ENCODE measurements at places on chromosomes 11 and 22. TPM values are rescaled to one million over a fixed set of nuclear protein-coding genes. Genes with fewer than 3 reads are reported as not detected.

DNA sequence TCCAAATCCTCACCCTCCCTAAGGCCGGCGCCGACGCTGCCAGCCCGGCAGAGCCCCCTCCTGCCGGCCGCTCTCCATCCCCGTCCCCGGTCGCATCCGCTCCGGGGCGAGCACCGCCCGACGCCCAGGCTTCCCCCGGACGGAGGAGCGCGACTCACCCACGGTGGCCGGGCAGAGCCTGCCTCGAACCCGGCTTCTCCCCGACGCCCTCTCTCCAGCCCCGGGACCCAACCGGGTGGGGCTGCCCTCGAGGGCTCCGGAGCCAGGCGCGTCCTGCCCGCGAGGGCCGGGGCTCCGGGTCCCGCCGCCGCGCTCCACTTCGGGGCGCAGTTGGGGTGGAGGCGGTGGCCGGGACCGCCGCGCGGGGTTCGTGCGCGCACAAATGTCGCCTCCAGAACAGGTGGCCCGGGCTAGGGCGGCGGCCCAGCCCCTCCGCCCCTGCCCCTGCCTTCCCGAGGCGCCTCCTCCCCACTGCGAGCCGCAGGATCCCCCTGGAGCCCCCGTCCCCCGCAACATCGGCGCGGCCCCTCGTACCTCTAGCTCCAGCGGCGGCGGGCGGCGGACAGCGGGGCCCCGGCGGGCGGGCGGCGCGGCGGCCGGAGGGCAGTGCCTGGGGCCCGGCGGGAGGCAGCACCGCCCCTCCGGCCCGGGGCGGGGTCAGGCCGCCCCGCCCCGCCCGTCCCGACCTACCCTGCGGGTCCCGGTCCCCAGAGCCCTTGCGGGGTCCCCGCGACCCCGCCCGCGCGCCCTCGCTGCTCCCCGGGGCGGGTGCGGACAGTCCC lies at the start of gene A4GALT:
Gene A4GALT, minus strand, starts transcription at position 608 of the 782 bp plus-strand sequence. CDS start 26,919 bp downstream, outside the sequence.
- no peak within 1 kb of the TSS for H3K27ac ChIP-seq
- no peaks in the 10 kb centered on the region for H3K36me3 ChIP-seq
- peak within 1 kb of the TSS; percentile 64 for H3K4me3 ChIP-seq
- peaks cover 62% of the 10 kb centered on the region for H3K27me3 ChIP-seq
- DNase-seq: no peak

- no peak for DNase-seq
- peaks cover 3% of the 10 kb centered on the region for H3K27me3 ChIP-seq
- no peak overlapping the region for H3K27ac ChIP-seq
- H3K36me3 ChIP-seq: no peaks in the 10 kb centered on the region
- no peaks in the 10 kb centered on the region for H3K4me1 ChIP-seq
Observed at GRCh38 chr11:11521306-11522002, 100.4 kb downstream of the GALNT18 start.

GRCh38 chr11:33734441-33735270 lies 1.6 kb downstream of the CD59 start:
- H3K36me3 ChIP-seq: peaks cover 4% of the 10 kb centered on the region
- no peak for DNase-seq
- H3K27ac ChIP-seq: peak overlapping the region; percentile 93
- H3K4me3 ChIP-seq: peak overlapping the region; percentile 86

DNA sequence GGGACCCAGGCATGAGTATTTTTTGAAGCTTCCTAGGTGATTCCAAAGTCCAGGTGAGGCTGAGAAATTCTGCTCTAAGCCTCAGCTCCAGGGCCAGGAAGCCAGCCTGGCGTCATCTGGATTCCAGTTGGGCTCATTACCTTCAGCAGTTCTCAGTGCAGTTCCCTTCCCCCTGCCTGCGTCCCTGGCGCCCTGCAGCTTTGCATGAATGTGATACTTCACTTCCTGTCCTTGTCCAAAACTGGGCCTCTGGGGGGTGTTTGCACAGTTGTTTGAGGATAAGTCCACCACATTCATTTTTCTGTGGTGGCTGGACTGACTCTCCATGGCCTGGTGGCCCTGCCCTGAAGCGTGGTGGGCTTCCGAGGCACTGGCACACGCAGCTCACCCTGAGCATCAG lies 98.1 kb downstream of the TENM4 start:
- H3K27me3 ChIP-seq: no peaks in the 10 kb centered on the region
- no peak overlapping the region for H3K4me3 ChIP-seq
- H3K36me3 ChIP-seq: no peaks in the 10 kb centered on the region
- DNase-seq: no peak
- H3K27ac ChIP-seq: no peak overlapping the region

- no peak overlapping the region for H3K27ac ChIP-seq
- DNase-seq: peak; percentile 3
- H3K4me3 ChIP-seq: no peak overlapping the region
- H3K36me3 ChIP-seq: no peaks in the 10 kb centered on the region
- no peaks in the 10 kb centered on the region for H3K4me1 ChIP-seq
Observed at GRCh38 chr11:116631201-116631600, 141.6 kb downstream of the BUD13 start.

DNA sequence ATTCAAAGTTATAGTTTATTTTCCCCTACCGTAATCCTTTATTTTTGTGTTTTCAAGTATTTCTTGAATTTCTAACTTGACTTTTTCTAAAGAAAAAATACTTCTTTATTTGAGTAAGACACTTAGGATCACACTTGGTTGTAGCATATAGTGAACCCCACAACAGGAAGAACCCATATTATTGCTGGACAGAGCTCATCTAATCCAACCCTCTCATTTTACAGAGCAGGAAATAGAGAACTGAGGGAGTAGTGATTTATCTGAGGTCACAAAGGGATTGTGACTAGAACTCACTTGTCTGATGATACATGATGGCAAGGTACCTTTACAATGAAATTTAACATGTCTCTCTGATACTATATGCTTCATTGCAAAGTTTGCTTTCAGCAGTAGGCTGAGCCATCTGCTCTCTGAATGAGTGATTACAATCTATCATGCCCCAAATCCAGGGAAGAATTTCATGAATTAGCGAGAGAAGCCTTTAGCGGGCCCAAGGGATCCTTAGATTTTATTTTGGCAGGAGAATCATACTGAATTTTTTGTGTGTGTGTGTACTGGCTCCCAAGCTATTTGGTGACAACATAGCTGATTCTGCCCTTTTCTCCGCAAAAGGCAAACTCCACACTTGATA lies 9.8 kb downstream of the SLC17A6 start:
- peaks cover 69% of the 10 kb centered on the region for H3K27me3 ChIP-seq
- no peak overlapping the region for H3K27ac ChIP-seq
- H3K36me3 ChIP-seq: no peaks in the 10 kb centered on the region
- peaks cover 5% of the 10 kb centered on the region for H3K4me1 ChIP-seq
- H3K4me3 ChIP-seq: no peak overlapping the region

DNA sequence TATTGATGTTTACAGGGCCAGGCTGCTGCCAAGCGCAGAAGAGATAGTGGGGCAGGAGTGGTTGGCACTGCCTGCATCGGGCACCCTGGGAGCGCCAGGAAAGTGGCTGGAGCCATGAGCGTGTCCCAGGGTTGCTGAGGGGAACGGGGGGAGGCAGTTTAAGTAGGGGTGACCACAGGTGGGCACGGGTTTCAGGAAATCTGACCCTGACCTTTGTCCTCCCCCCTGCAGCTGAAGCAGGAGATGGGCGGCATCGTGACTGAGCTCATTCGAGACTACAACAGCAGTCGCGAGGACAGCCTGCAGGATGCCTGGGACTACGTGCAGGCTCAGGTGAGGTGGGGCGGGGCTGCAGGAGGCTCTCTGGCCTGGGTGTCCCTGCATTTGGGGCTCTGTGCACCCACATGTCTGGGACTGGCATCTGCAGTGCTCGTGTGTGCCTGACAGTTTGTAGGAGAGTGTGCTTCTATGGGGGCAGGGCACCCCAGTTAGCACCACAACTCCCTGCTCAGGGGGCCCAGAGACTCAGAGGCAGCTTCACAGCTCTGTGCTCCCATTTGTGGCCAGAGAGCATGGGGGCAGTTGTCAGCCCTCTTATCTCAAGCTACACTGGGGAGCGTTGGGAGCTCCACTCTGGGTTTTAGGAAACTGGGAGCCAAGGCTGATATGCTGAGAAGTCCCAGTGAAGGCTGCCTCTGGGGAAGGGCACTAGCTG lies 49.7 kb downstream of the CD82 start:
- no peaks in the 10 kb centered on the region for H3K4me1 ChIP-seq
- no peak overlapping the region for H3K27ac ChIP-seq
- no peaks in the 10 kb centered on the region for H3K36me3 ChIP-seq
- no peak for DNase-seq

- no peak overlapping the region for H3K4me3 ChIP-seq
- peaks cover 77% of the 10 kb centered on the region for H3K27me3 ChIP-seq
- no peaks in the 10 kb centered on the region for H3K4me1 ChIP-seq
- H3K27ac ChIP-seq: no peak overlapping the region
Observed at GRCh38 chr22:36617694-36618522, 85.6 kb downstream of the CACNG2 start.

GRCh38 chr11:24748261-24748660 lies 251.4 kb downstream of the LUZP2 start:
- H3K27me3 ChIP-seq: no peaks in the 10 kb centered on the region
- H3K4me1 ChIP-seq: peaks cover 2% of the 10 kb centered on the region

DNA sequence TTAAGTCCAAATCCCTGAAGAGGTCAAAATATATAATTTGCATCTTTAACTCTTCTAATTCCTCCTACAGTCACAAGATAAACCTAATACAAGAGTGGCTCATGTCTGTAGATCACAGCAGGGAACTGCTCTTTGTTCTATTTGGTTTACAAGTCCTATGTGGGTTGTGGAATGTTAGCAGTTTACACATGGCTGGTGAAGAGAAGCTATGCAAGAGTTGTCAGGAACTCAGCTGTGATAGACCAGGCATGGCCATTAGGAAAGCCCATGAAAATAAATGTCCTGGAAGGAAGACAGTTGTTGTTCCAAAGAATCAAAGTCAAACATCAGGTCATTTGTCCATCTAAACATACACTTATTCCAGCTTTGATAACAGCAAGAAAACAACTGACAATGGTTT lies 312.4 kb upstream of the PITPNB start:
- H3K27ac ChIP-seq: peak overlapping the region; percentile 37
- no peak overlapping the region for H3K4me3 ChIP-seq
- H3K27me3 ChIP-seq: no peaks in the 10 kb centered on the region
- H3K4me1 ChIP-seq: peaks cover 21% of the 10 kb centered on the region
- H3K36me3 ChIP-seq: peaks cover 2% of the 10 kb centered on the region

DNA sequence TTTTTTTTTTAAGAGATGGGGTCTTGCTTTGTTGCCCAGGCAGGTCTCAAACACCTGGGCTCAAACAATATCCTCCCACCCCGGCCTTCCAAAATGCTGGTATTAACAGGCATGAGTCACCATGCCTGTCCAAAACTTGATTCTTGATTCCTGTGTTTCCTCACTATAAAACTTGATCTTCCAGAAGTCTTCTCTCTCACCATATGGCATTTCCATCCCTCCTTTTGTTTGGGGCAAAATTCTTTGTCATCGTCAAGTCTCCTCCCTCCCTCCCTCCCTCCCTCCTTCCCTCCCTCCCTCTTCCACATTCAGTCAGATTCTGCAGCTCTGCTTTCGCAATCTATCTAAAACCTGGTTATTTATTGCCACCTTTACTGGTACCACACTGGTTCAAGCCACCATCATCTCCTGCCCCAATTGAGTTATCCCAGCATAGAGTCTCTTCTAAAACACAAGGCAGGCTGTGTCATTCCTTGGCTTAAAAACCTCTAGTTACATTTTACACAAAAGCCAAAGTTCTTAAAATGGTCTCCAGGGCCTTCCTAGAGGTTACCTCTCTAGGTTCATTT lies 65.0 kb upstream of the HORMAD2 start:
- H3K27me3 ChIP-seq: no peaks in the 10 kb centered on the region
- H3K4me1 ChIP-seq: no peaks in the 10 kb centered on the region
- H3K4me3 ChIP-seq: no peak overlapping the region
- H3K27ac ChIP-seq: no peak overlapping the region
- no peak for DNase-seq

The KCNK7 gene
- 0.95 TPM for total RNA-seq

The TESMIN gene
- total RNA-seq: 15.9 TPM

The MS4A12 gene
- total RNA-seq: not detected

The ZC3H12C gene
- 17.0 TPM for total RNA-seq

The C11orf71 gene
- total RNA-seq: 7.1 TPM

The SSH3 gene
- 50.4 TPM for total RNA-seq

The MMP12 gene
- not detected for total RNA-seq
